ENCODE measurements at places on chromosomes 7 and 10.

DNA sequence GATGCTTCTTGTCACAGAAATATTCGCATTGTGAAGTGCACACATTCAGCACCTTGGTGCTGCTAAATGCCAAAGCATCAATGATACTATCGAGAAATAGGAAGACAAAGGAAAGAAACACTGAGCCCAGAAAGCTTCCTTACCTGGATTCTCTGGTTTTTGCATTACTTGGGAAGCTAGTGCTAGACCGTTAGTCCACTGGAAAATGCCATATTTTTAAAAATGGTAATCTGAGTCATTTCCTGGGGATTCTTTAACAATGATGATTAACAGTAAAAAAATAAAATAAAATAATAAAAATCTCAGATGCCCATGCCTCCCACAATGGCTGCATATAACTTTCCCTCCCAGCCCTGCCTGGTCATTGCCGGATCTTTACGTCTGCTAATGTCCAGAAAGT, 420.1 kb upstream of the MGMT start:
- no peak for DNase-seq
- no peaks in the 10 kb centered on the region for H3K36me3 ChIP-seq
- H3K27ac ChIP-seq = no peak overlapping the region
- H3K4me3 ChIP-seq = no peak overlapping the region
- no peaks in the 10 kb centered on the region for H3K4me1 ChIP-seq
- H3K27me3 ChIP-seq = peaks cover 3% of the 10 kb centered on the region

DNA sequence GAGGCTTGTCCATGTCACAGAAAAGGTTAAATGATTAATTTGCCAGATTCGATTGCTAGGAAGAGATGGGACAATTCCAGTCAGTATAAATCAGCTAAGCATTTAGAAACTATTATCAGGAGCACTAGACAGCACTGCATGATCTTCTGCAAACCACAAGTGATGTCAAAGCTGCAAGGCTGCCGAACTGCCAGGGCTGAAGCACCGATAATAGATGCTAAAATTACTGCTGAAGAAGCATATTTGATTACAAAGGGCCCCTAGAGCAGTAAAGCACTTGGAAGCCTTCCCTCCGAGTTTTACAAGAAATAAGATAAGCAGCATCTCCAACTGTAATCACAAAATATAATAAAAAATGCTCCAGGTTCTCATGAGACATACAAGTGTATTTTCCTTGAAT, 40.6 kb downstream of the RNLS start:
- no peak overlapping the region for H3K27ac ChIP-seq
- H3K27me3 ChIP-seq = no peaks in the 10 kb centered on the region
- no peaks in the 10 kb centered on the region for H3K36me3 ChIP-seq
- H3K4me1 ChIP-seq = no peaks in the 10 kb centered on the region
- H3K4me3 ChIP-seq = no peak overlapping the region

DNA sequence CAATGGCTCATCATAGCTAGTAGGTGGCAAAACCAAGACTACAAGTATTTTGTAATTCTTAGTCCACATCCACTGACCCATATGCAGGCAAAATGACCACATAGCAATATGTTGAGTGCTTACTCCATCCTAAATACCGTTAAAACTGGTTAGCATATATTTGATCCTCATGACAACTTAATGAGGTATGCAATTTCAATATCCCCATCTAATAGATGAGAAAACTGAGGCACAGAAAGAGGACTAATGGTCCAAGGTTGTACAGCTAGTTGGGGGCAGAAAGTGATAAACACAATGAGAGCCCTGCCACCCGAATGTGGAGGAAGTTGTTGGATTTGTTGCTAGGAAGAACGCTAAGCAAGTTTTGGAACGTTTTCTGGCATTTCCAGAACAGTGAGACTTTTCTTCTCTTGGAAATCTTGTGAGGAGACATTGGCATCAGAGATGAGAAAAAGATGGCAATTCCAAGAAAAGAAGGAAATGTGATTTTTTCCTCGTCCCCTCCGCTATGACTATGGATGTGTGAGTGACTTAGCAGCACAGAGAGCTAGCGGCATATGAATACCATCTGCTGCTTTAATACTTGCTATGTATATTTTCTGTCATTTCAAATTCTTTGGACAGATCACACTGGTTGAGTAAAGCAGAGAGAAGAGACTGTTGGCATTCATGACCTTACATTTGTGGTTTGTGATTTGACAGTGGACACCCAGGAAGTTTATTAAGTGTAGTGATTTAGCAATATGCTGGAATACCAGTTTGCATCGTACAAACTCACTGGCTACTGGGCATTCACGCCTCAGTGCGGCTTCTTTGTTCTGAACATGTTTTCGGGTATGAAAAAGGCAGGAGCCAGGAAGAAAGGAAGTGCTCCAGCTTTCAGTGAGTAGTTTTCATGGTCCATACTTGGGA, 51.5 kb downstream of the NRCAM start:
- no peaks in the 10 kb centered on the region for H3K36me3 ChIP-seq
- no peak overlapping the region for H3K4me3 ChIP-seq
- H3K27ac ChIP-seq = no peak overlapping the region

- no peak overlapping the region for H3K4me3 ChIP-seq
- H3K27ac ChIP-seq = no peak overlapping the region
- no peaks in the 10 kb centered on the region for H3K36me3 ChIP-seq
- no peak for DNase-seq
- no peaks in the 10 kb centered on the region for H3K4me1 ChIP-seq
- no peaks in the 10 kb centered on the region for H3K27me3 ChIP-seq
Observed at GRCh38 chr10:111706331-111706730, 477.2 kb downstream of the GPAM start.

GRCh38 chr10:77550378-77550777, 87.2 kb downstream of the KCNMA1 start:
- H3K4me3 ChIP-seq = no peak overlapping the region
- DNase-seq = no peak
- no peak overlapping the region for H3K27ac ChIP-seq
- peaks cover 6% of the 10 kb centered on the region for H3K27me3 ChIP-seq
- H3K4me1 ChIP-seq = no peaks in the 10 kb centered on the region
- no peaks in the 10 kb centered on the region for H3K36me3 ChIP-seq

GRCh38 chr7:144481833-144482232, 78.3 kb upstream of the NOBOX start:
- H3K27me3 ChIP-seq = no peaks in the 10 kb centered on the region
- H3K4me3 ChIP-seq = no peak overlapping the region
- no peaks in the 10 kb centered on the region for H3K4me1 ChIP-seq
- H3K36me3 ChIP-seq = no peaks in the 10 kb centered on the region
- H3K27ac ChIP-seq = no peak overlapping the region

- no peak overlapping the region for H3K4me3 ChIP-seq
- H3K27ac ChIP-seq = no peak overlapping the region
- H3K36me3 ChIP-seq = no peaks in the 10 kb centered on the region
- DNase-seq = no peak
Observed at GRCh38 chr7:910441-910861, 34.1 kb downstream of the GET4 start.

DNA sequence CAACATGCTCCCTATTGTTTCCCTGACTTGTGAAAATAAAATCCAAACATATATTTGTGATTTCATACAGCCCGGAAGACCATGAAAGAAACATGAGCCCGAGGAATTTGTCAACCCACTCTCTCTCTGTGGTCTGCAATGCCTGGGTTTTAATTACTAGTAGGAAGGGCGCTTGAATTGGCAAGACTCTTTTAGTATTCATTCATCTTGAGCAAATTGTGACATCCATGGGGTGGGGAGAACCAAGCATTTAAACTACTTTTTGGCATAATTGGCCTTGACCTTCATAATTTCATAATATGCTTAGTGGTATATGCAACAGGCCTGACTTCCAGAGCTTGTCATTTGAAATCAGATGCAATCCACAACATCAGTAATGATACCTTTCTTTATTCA, 142.4 kb upstream of the BMPER start:
- H3K27me3 ChIP-seq = no peaks in the 10 kb centered on the region
- H3K4me3 ChIP-seq = no peak overlapping the region
- no peaks in the 10 kb centered on the region for H3K36me3 ChIP-seq
- no peak overlapping the region for H3K27ac ChIP-seq

Measured in CD4-positive, alpha-beta T cell (primary cell).